T1000 (cell line): ENCODE measurements at places on chromosomes 6 and 20.

DNA sequence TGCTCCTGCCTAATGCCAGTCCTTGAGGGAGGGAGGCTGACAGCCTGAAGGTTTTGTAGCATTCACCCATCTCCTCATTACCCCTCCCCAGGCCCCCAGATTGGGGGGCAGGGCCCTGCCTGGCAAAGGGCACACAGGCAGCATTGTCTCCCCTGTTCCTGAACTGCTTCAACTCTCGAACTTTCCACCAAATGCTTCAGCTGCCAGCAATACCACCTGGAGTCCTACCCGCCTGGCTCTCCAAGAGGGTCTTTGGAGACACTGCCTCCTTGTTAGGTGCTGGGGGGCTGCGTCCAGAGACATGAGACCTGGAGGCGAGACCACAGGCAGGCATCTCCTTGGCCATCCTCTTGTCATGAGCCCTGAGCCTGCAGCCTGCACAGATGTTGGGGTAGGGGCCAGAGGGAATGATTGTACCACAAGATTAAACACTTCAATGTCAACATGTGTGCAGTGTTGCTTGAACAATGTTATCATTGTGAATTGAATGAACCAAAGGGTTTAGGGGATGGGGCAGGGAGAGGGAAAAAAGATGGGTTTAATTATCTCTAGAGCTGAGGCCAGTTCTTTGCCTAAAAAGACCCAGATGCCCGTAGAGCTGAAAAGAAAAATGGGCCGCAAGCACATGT is 25.0 kb downstream of the BMP7 start:
- no peak for DNase-seq

- DNase-seq: no peak
These were observed 19.2 kb upstream of the KCNG1 start for GRCh38 chr20:51042064-51042463.

GRCh38 chr6:136823128-136823660 is 802 bp downstream of the PEX7 start:
- DNase-seq: no peak

DNA sequence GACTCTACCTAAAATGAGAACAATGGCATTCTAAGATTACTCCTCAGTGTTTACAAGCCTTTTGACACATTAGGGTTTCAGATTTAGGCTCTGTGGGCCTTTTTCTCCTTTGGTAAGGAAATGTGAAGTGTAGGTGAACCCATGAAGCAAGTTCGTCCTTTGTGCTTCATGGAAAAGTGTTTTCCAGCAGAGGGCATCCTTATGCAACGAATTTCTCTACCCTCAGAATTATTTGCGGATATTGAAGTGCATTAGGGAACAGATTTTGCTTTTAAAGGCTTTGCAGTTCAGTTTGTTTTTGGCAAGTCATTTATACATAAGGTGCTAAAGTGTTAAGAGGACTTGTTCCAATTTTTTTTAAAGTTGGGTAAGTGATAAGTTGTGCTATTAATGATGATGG is 55.7 kb upstream of the FERMT1 start:
- no peak for DNase-seq

DNA sequence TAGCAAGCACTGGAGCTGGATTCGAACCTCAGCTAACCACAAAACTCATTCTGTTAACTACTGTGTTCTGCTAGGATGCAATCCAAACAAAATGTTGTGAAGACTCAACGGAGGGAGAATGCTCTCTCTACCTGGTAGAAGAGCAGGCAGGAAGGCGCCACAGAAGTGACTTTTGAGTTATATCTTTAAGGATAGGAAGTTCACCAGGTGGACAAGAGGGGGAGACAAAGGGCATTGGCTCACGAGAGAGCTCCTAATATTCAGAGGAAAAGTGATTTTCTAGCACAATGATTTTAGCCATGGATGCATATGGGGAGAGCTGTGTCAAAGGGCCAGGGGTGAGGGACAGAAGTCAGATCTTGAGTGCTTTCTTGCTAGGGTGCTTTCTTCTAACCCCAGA is 108.4 kb upstream of the MAFB start:
- no peak for DNase-seq

GRCh38 chr6:96153775-96154174 is 138.0 kb downstream of the FUT9 start:
- no peak for DNase-seq

DNA sequence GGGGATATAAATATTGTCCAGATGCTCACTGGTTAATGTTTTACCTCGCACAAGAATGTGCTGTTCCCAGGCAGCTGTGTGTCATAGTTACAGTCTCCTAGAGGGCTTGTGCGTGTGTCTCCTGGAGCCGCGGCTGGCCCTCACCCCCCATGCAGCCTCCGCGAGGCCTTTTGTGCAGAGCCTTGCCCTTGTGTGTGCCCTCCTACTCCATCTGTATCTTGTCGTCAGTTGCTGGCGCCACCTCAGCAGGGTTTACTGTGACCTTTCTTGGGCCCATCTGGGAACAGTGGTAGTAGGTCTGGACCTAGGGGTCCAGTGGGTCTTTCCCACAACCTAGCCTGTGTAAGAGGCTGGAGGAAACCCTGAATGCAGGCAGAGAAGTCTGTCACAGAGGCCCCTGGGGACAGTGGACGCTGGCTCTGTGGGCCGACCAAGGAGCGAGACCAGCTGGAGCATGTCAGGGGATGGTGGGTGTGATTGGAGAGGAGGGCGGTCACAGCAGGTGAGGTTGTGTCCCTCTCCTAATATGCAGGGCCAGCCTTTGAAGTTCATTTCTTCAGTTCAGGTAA is 35.2 kb downstream of the PPP1R14C start:
- DNase-seq: no peak

DNA sequence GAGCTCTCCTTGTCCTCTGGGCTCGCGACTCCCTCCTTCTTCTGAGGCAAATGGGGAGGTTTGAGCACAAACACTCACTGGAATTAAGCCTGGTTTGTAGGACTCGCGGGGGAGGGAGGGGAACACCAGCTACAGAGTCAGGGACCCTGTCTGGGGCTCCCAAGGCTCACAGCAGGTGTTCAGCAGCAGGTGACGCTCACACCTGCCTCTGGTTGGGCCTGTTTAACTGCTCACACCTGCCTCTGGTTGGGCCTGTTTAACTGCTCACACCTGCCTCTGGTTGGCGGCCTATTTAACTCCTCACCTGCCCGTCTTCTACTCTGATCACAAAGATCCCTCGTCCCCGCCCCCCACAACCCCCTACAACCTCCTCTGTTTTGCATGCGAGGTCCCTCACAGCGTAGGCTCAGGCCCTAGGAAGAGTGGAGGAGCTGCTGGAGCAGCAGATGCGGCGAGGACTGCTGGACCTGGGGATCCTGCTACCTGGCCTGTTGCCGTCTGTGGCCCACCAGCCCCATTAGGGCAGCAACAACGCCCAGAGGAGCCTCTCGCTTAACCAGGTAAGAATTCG is 181.9 kb downstream of the ERMARD start:
- no peak for DNase-seq

GRCh38 chr6:127191716-127192115 is 73.2 kb downstream of the RSPO3 start:
- no peak for DNase-seq

- no peak for DNase-seq
These were observed 182.1 kb downstream of the PREX1 start for GRCh38 chr20:48645666-48646065.

DNA sequence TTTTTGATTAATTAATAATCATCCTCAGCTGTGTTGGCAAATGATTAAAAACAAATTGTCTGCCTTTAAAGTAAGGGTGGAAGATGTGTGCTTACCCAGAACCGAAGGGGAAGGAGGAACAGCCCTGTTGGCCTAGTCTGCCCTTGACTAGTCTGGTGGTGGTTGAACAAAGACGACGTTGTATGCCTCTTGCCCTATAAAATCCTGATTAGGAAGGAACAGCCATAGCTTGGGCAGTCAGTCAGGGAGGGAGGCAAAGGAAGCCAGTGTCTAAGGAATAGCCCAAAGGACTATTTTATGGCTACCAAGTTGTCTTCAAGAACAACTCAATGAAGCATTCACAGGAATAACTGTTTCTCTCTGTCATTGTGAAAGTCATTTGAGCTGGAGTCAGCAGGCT is 70.7 kb downstream of the PRDM1 start:
- no peak for DNase-seq

GRCh38 chr6:36851149-36851614 is 11.9 kb upstream of the CPNE5 start:
- DNase-seq: peak; percentile 42

DNA sequence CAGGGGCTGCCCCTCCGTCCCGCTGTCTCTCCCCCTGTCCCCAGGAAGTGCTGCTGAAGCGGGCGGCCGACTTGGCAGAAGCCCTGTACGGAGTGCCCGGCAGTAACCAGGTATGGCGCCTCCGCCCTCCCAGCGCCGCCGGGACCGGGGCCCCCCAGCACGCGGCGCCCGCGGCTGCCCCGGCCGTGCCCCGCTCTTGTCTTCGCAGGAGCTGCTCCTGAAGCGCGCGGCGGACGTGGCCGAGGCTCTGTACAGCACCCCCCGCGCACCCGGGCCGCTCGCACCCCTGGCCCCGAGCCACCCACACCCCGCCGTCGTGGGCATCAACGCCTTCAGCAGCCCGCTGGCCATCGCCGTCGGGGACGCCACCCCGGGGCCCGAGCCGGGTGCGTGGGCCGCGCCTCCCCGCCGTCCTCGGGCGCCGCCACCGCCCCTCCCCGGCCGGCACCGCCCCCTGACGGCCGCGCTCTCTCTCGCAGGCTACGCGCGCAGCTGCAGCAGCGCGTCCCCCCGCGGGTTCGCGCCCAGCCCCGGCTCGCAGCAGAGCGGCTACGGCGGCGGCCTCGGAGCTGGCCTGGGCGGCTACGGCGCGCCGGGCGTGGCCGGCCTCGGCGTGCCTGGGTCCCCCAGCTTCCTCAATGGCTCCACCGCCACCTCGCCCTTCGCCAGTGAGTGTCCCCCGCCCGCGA is 48.4 kb downstream of the CPXM1 start:
- DNase-seq: no peak
